Fibroblast of mammary gland (primary cell): ENCODE measurements at places on chromosomes 2 and 18.

DNA sequence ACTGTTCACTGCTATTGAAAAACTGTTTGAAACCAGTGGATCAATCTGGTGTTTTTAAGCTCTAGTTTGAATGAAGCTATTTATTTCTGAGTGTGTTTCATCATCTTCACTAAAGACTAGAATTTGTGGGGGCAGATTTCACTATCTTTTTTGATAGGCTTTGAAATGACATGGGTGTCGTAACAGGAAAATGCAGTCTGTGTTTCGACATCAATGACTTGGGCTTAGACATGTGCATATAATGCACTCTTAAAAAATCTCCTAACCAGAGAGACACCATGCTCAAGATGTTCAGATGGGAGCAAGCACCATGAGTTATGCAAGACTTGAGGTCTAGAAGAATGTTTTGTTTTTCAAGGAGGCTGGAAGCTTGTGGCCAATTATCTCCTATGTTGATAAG lies 221.6 kb downstream of the GPD2 start:
- DNase-seq = peak; percentile 68

DNA sequence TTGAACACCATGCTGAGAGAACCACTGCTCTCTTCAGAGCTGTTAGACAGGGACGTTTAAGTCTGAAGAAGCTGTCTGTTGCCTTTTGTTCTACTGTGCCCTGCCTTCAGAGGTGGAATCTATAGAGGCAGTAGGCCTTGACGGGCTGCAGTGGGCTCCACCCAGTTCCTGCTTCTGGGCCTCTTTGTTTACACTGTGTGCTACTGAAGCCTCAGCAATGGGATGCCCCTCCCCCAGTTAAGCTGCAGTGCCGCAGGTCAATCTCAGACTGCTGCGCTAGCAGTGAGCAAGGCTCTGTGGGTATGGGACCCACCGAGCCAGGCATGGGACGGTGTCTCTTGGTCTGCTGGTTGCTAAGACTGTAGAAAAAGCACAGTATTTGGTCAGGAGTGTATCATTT lies 162.3 kb upstream of the NXPH2 start:
- DNase-seq = no peak

DNA sequence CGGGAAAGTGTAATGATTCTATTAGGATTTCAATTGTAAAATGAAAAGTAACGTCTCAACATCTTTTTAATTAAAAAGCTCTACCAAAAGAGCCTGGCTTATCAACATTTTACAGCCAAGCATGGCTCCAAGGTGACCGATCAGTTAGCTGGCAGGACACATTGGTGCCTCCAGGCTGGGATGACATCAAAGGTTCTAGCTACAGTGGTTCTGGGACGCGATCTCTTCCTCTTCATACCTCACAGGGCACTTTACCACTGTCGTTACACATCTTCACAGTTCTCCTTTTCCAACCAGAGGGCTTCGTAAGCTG lies 693 bp downstream of the ORC2 start:
- DNase-seq = no peak

- peak; percentile 98 for DNase-seq
These were observed 725 bp upstream of the ANKRD53 start for GRCh38 chr2:70977605-70978205.

DNA sequence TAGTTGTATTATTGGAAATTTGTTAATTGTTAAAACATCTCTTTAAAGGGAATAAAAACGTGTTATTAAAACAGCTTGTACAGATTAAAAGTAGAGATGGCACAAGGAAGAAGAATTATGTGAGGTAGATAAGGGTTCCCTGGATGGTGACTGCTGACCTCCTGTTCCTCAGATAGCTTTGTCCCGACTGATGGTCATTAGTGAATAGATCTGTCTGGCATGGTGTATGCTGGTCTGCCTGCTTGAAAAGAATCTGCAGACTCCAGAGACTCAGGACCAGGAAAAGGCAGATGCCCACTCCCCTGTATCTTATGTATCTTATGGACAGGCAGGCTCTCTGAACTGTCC lies 5.6 kb upstream of the FARP2 start:
- DNase-seq = no peak

- DNase-seq = no peak
These were observed 2.2 kb downstream of the MYO3B start for GRCh38 chr2:170180031-170180566.

DNA sequence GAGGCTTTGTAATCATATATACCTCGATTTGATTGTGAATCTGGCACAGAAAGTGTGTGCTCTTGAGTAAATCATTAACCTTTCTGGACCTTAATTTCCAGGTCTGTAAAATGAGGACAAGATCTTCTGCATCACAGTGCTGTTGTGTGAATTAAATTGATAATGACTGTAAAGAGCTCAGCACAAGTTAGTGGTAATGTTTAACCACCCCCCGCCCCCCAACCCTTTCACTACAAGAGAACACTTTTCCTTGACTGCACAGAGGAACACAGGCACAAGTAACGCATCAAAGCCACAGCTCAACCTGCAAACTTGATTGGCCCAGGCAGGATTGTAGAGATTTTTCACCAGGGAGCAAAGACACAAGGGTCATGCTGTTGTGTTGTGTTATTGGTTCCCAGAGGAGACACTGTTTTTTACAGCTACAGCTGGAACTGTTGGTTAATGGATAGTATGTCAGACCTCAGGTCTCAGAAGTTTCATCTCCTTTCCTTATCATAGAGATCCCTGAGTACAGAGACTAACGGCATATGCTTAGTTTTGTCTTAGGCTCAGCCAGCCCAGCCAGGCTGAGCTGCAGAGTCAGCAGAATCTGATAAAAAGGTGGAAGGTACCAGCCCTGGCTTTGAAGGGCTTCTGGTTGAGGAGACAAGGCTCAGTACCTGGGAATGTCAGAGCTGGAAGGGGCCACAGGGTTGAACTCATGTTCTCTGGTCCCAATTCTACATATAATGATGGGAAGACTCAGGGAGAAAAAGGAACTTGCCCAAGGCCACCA lies 10.6 kb downstream of the SETBP1 start:
- DNase-seq = no peak

- DNase-seq = no peak
These were observed 179.1 kb downstream of the ETAA1 start for GRCh38 chr2:67576226-67576625.

DNA sequence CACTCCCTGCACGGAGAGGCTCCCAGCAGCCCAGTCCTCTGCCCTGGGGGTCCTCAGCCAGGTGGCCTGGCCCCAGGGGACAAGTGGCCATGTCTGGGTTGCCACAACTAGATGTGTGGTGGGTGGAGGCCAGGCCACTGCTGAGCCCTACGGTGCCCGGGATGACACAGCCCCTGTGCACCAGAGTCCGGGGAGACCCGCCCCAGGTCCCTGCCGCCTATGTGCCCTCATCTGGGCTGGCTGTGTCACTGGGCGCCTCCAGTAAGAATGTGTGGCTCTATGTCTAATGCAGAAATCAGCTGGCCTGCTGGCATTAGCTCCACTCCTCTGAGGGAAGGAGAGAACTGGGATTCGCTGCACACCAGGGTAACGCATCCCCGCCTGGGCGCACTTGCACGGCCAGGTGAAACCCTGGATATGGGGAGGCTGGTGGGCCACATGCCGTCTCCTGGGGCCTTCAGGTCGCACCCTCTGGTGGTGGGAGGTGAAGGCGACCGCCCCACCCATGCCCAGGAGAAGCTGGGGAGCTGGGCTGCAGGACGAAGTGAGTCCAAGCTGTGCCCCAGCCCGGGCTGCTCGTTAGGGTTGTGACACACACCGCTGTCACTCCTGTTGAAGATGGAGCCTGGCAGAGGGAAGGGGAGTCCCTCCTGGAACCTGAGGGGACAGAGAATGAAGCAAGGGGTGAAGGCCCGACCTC lies 136.1 kb downstream of the PTGR3 start:
- DNase-seq = no peak

- no peak for DNase-seq
These were observed 117.7 kb downstream of the ZAP70 start for GRCh38 chr2:97831121-97831520.

DNA sequence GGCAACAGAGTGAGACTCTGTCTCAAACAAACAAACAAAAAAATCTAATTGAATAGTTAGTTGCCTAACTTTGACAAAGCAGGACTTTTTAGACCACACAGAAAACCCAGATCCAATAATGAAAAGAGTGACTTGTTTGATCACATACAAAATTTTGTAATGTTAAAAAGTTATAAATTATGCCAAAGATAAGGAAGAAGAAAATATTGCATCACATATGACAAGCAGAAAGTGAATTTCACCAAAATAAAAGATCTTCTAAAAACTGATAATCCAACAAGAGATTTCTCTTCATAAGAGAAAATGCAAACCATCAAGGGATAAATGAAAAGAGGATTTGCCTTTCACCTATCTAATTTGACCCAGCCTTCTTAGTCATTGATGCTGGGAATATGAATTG lies 2.8 kb upstream of the RMP24 start:
- DNase-seq = peak; percentile 38

GRCh38 chr2:40666398-40666797 lies 214.5 kb upstream of the SLC8A1 start:
- peak; percentile 2 for DNase-seq

GRCh38 chr2:26363958-26364357 lies 17.4 kb upstream of the ADGRF3 start:
- DNase-seq = no peak

GRCh38 chr2:207248702-207249377 lies 83.1 kb upstream of the KLF7 start:
- DNase-seq = peak; percentile 34

DNA sequence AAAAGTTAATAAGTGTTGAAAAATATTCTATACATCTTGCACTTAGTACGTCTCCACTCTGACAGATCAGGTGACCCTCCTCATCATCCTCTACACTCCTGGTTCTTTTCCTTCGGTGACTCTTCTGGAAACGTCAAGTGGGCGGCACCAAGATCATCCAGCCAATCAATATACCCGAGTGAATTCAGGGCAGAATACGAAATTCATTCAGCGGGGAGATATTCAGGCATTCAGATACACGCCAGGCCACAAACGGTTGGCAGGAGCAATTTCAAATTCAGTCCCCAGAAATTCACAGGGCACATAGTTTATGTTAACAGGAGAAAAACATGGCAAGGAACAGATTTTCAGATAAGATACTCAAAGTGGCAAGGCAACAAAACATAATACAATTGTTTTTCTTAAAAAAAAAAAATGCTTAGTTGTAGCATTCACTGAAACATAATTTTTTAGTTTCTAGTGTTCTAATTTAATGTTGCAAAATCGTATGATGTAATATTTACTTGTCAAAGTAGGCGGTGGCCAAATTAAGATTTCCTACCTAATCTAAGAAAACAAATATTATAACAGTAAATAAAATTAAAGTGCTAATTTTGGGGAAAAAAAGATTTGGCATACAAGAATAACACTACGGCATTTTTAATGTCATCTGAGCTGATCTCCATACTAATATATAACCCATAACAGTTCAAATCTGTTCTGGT lies 4.2 kb downstream of the CLK1 start:
- peak; percentile 82 for DNase-seq

GRCh38 chr2:170715062-170715931 lies at the start of gene SP5:
Gene SP5, plus strand, starts transcription at chr2:170715337. Its CDS starts 176 bp downstream, at chr2:170715513.
- peak; percentile 33 for DNase-seq

- DNase-seq = no peak
These were observed 39.5 kb downstream of the METTL8 start for GRCh38 chr2:171394164-171394740.

DNA sequence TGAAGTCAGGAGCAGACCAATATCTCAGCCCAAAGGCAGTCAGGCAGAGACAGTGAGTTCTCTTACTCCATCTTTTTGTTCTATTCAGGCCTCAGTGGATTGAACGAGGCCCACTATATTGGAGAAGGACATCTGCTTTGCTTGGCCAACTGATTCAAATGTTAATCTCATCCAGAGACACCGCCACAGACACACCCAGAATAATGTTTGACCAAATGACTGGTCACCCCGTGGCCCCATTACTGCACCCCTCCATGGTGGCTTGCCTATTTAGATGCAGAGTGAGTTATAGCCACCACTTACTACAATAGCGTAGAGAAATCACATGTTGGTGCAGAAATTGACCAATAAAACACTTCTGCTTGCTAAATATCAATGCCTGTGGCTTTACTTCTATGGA lies 88.1 kb downstream of the HRH4 start:
- no peak for DNase-seq

GRCh38 chr2:200444530-200444929 lies 65.3 kb downstream of the KCTD18 start:
- DNase-seq = no peak

DNA sequence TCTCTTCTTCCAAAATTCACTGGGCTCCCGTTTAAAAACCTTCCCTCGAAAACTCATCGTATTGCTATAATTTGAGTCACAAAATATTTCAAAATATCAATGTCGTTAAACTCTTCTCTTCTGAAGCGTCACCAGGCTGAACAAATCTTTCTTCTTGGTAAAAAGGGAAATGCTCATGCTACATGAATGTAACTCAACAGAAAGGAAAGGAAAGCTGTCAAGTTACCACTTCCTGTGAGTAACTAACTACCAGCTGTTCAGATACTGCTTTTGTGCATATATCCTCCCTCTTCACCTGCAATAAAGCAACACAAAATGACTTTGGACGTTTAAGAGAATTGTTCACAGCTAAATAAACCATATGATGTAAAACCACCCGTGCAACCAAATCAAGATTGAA lies 95.4 kb downstream of the DOCK10 start:
- peak; percentile 74 for DNase-seq

DNA sequence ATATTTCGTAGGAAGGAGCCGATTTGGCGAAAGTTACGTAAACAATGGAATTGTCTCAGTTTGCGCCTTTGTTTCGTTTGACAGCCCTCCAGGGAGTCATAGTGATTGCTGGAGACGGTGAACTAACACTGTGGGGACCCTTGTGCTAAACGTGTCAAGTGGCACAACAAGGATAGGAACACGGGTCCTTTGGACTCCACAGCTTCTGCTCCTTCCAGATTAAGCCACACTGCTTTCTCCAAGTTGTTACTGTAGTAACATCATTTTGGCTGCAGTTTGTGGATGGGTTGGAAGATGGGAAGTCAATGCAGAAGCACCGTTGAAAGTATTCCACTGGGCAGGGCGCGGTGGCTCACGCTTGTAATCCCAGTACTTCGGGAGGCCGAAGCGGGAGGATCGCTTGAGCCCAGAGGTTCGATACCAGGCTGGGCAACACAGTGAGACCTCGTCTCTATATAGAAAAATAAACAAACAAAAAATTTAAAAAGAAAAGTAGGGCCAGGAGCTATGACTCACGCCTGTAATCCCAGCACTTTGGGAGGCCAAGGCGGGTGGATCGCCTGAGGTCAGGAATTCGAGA lies 636 bp upstream of the IMMT start:
- no peak for DNase-seq

DNA sequence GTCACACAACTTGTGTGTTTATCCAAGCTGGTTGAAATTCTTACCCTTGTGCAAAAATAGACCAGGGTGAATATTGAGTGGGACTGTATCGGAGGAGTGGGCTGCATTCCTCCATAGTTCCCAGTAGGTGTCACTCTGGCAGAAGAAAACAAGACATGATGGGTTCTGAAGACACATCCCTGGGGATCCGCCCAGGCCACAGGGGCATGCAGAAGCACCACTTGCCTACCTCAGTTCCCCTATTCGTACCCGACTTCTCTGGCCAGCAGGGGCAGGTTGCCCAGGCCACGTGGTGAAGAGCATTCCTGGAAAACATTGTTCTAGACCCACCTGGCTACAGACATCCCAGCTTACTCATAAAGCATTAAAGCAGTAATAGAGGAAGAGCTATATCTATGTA lies 168.2 kb downstream of the FAM210A start:
- DNase-seq = peak; percentile 46

GRCh38 chr2:65638443-65638842 lies 206.0 kb upstream of the SPRED2 start:
- peak; percentile 7 for DNase-seq
